ENCODE measurements at places on chromosomes 3 and 15.
A peak's percentile ranks its signal among the peaks of the same experiment; 100 is the strongest.

DNA sequence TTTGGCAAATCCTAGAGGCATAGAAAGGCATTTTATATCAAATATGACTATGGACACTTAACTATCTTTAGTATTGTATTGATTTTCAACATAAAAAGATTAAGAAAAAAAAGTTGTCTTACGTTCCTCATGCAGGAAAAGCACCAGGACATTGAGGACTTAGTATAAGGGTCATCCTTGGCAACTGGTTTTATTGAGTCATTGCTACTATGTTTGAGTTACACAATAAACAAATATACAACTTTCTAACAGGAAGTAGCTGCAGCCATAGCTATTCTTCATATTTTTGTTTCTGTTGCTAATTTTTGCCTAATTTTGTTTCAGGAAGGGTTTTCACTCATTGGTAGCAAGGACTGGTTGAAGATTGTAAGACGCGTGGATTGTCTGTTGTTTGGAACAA lies 93.0 kb downstream of the NPTN start:
- no peak for DNase-seq

GRCh38 chr15:24956111-24956838 lies 1.5 kb downstream of the SNRPN start:
- peak; percentile 23 for DNase-seq

DNA sequence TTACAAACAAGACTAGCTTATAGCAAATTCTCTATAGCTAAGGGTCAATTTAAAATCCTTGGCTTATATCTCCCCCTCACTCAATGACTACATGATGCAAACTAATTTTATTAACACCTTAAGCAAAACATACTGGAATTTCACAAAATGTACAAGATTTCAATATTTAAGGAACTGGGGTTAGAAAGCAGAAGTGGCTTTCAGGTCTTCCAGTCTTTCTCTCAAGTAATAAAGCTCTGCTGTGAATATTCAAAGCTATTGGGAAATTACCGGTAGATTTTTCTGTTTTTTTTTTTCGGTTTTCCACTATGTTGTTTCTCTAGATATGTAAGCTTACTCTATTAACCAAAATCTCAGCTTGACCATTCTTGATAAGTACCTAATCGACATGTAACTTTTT lies 3.9 kb downstream of the EPM2AIP1 start:
- DNase-seq: no peak

GRCh38 chr3:37990527-37990926 lies at the start of gene VILL:
TSS of gene VILL (plus strand) at chr3:37990786. CDS start at chr3:37993673, 2,887 bp downstream.
- no peak for DNase-seq

- DNase-seq: no peak
These were observed 35.5 kb downstream of the BNC1 start for GRCh38 chr15:83249030-83249343.

DNA sequence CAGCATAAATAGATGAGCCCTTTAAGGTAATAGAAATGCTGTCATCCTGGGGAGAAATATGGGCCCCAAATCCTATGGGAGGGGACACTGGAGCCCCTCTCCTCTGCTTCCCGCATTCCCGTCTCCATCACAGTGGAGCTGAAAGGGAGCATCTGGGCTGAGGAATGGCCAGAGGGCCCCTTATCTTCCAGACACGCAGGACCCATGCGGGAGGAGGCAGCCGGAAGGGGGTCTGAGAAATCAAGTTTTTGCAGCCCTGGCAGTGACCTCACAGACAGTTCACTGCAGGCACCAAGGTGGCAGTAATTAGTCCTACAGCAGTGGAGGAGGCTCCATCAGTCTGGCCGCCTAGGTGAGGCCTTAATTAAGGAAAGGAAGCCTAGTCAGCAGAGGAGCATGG lies 80.2 kb downstream of the RAB11A start:
- no peak for DNase-seq

DNA sequence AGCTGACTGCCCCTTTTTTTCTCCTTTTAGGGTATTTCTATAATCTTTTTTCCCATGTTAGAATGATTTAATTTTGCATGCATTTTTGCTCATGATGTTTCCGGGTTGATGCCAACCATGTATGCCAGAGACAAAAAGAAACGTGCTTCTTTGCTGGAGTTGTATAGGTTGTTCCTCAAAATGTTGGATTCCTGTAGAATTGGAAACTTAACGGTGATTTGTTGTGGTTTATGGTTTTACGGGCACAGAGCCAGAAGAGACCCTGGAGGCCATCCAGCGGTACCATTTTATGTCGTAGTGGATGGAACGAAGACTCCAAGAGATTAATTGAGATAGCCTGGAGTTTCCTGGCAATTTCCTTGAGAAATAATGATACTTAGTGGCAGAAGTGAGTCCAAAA lies 481.5 kb upstream of the RGMA start:
- no peak for DNase-seq

All from D721Med (cell line).